Transverse colon (tissue), 4 donors: ENCODE measurements at places on chromosomes 6 and 20. TPM values are rescaled to one million over a fixed set of nuclear protein-coding genes. Genes with fewer than 3 reads are reported as not detected.
A peak's percentile ranks its signal among the peaks of the same experiment; 100 is the strongest.

GRCh38 chr20:50259705-50260478 is 69.3 kb downstream of the CEBPB start:
- H3K4me1 ChIP-seq: peaks cover 4% of the 10 kb centered on the region
- H3K27me3 ChIP-seq: no peaks in the 10 kb centered on the region
- peak overlapping the region; percentile 60 for H3K27ac ChIP-seq
- H3K36me3 ChIP-seq: no peaks in the 10 kb centered on the region

GRCh38 chr6:166655251-166655650 is 28.2 kb upstream of the RPS6KA2 start:
- no peaks in the 10 kb centered on the region for H3K36me3 ChIP-seq
- H3K4me1 ChIP-seq: no peaks in the 10 kb centered on the region
- no peak for DNase-seq
- peaks cover 7% of the 10 kb centered on the region for H3K27me3 ChIP-seq
- H3K4me3 ChIP-seq: no peak overlapping the region

The ENPP5 gene
- not detected for total RNA-seq

The ADGRF4 gene
- 3.5 TPM for total RNA-seq

The MLN gene
- total RNA-seq: not detected
